Activated CD4-positive, alpha-beta T cell treated with anti-CD3 and anti-CD28 coated beads, Interleukin-2, amount 50 U/mL, for 16 hours (primary cell): ENCODE measurements at places on chromosomes 12 and 14.

- no peak for DNase-seq
Measured at GRCh38 chr12:132813443-132813842, 15.2 kb downstream of the GOLGA3 start.

DNA sequence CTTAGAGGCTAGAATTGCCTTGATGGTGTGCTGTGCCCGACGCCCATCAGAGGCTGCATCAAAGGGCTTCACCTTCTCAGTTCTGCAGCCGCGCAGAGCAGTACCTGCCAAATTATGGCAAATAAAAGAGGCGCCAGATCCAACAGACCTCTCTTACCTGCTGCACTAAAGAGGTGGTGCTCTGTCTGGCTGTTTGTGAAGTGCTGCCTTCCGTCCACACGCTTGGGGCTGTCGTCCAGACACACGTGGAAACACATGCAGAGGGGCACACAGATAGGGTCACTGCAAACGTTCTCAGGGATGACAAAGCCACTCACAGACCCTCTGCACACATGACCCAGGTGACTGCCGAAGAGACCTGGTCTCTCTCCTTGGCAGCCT, 617.5 kb downstream of the VRK1 start:
- DNase-seq: no peak

GRCh38 chr14:35215110-35215813, 76.9 kb upstream of the PSMA6 start:
- no peak for DNase-seq

DNA sequence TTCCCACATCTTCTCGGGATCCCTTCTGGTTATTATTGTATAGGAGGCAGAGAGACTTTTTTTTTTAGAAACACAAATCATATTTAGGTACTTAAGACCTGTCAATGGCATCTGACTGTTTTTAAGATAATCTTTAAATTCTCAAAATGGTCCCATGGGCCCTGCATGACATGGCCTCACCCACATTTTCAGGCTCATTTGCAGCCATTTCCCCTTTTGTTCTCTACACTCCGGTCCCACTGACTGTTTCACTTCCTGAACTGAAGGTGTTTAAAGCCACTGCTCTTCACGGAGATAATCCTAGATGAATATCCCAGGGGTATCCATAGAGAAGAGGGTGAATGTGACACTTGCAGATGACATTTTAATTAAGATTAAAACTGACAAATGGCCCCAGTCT, 12.3 kb upstream of the C12orf71 start:
- DNase-seq: no peak

GRCh38 chr14:64000749-64001148, 147.9 kb downstream of the SYNE2 start:
- DNase-seq: no peak

DNA sequence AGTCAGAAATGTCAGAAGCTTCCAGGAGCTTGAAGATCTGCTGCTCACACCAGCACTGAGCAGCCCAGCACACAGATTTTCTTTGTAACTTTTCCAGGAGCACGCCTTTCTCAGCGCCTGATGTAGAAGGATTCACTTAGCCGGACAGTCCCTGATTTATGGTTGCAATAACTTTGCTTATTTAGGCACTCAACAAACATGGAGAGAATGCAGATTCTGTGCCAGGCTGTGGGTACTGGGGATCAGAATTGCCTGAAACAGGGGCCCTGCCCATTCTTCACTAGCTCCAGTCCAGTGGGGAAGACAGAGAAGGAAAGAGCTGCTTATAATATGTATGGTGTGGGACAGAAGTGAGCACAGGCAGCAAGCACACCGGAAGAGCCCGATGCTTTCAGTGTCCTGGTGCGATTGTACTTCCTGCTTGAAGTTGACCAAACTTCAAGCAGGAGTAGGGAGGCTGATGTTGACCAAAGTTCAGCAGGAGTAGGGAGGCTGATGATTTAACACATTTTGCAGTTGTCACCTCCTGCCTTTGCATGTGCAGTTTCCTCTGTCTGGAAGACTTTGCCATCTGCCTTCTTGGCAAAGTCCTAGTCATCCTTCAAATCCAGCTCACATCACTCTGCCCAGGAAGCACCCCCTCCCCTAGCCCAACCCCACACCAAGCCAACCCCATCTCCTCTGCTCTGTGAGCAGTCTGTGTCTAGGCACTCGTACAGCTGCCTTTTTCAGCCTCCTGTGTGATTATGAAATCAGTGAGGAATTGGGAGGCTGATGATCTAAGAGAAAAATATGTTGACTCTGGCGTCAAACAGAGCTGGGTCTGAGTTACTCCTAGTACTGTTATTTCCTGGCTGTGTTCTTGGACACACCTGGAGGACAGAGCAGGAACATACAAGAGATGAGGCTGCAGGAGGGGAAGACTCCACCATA, 12.0 kb upstream of the PRIMA1 start:
- no peak for DNase-seq

GRCh38 chr12:96513681-96514080, 24.3 kb downstream of the CFAP54 start:
- no peak for DNase-seq
